ENCODE measurements at places on chromosomes 1 and 21.
A peak's percentile ranks its signal among the peaks of the same experiment; 100 is the strongest.

DNA sequence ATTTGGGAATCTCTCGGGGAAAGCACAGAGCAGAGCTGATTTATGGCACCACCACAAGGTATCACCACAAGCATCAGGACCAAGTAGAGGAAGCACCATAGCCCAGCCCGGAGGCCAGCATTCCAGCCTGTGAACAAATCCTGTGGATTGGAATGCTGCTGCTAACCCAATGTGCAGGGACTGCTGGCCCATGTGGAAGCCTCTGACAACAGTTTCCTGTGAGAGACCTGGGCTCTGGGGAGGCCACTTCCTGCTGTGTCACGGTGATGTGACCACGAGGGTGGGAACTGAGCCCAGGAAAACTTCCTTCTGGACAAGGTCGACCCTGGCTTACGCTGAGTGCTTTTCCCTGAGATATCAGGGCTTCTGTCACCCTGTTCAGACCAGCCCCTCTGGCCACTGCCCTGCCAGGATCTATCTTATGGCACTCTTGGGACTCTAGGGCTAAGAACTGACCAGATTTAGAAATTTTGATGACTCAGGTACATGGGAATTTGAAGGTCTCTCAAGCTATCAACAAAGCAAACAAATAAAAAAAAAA is 88.3 kb upstream of the NGF start:
- no peak for DNase-seq

- no peak for DNase-seq
Observed at GRCh38 chr1:67675800-67676199, 9.2 kb upstream of the GADD45A start.

- no peak for DNase-seq
Observed at GRCh38 chr1:95168761-95169351, 51.7 kb downstream of the TLCD4 start.

- no peak for DNase-seq
Observed at GRCh38 chr1:7868070-7868780, 15.4 kb upstream of the UTS2 start.

DNA sequence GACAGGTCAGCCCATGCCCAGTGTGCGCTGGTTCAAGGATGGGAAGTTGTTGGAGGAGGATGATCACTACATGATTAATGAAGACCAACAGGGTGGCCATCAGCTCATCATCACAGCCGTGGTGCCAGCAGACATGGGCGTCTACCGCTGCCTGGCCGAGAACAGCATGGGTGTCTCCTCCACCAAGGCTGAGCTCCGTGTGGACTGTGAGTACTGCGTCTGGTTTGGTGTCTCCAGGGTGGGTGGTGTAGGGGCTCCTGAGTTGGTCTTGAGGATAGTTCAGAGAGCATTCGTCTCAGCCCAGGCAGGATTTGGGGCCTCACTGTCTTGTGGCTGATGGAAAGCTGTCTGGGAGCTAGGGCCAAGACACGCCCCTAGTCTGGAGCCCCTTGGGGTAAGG is 83.2 kb downstream of the TRIM11 start:
- DNase-seq: no peak

DNA sequence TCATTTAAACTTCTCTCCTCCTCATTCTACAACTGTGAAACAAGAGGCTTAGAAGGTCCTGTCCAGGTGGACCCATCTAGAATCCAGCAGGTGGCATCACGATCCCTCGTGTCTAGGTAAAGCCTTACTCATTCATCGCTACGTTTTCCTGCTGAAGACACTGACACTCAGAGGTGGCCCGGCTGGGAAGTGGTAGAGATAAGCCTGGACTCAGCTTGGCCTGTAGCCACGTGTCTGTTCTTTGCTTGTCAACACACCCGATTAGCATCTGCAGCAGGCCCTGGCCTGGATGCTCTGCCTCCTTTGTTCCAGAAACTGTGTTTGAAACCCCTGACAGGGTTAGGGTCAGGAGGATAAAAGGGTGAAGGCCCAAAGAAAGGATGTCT is 43.4 kb downstream of the PARP1 start:
- no peak for DNase-seq

DNA sequence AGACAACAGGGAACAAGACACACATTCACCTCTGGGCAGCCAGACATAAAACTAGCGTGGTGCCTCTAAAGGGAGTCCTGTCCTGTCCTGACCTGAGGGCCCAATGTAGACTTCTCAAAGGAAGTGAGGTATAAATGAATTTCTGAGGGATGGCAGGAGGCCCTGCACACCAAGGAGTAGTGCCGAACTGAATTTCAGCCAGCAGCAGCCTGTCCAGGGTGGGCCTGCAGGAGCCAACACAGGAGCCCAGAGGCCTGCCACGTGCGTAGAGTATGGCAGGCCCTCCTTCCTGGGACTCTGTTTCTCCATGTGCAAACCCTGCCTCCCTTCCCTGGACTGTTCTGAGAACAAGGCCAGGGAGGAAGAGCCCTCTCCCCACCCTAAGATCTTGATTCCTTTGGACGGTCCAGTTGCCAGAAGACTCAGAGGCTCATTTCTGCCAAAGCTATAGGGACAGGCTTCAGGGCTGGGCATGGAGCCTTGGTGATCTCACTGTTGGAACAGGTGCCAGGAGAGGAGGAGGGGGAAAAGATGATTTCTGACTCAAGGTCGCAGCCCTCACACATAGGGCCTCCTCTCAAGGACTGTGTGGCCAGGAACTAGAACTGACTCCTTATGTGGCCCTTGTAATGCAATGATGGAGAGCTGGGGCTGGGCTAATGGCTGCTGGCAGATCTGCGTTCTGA is 1.8 kb upstream of the FABP3 start:
- DNase-seq: no peak

DNA sequence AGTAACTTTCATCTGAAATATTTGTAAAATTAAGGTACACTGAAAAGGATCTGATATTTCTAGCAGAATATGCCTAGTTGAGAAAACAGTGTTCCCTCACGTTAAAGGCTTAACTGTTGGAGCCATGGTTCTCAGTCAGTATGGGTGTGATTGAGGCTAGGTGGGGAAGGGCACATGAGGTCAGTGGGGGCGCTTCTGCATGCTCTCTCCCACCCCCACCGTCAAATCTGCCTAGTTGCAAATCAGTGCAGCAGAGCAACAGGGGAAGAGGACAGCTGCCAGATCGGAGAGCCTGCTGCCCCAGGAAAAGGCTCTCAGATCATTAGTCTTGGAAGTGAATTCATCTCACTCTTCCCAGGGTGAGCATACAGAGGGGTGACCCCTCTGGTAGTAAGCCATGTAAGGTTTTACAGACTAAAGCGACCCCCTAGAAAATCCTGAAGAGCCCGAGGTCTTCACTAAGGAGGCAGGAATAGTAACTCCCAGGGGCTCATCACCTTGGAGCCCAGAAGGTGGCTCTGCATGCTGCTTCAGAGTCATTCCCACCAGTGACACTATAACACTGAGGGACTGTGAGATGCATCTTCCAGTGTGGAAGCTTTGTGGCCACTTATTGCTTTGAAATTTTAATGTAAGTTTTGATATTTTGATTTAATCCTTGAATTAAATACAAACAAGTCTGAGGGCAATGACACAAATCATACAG is 83.1 kb upstream of the BARHL2 start:
- DNase-seq: no peak

DNA sequence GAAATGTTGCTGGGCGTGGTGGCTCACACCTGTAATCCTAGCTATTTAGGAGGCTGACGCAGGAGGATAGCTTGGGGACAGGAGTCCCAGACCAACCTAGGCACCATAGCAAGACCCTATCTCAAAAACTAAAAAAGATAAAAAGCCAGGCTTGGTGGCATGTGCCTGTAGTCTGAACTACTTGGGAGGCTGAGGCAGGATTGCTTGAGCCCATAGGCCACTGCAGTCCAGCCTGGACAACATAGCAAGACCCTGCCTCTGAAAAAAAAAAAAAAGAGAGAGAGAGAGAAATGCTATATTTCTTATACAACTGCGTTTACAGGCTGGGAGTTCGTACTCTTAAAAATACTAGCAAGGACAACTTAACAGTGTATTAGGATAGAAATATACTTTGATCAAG is 46.2 kb upstream of the SPOCD1 start:
- DNase-seq: no peak

- DNase-seq: no peak
Observed at GRCh38 chr1:109931189-109931731, 20.6 kb downstream of the CSF1 start.

DNA sequence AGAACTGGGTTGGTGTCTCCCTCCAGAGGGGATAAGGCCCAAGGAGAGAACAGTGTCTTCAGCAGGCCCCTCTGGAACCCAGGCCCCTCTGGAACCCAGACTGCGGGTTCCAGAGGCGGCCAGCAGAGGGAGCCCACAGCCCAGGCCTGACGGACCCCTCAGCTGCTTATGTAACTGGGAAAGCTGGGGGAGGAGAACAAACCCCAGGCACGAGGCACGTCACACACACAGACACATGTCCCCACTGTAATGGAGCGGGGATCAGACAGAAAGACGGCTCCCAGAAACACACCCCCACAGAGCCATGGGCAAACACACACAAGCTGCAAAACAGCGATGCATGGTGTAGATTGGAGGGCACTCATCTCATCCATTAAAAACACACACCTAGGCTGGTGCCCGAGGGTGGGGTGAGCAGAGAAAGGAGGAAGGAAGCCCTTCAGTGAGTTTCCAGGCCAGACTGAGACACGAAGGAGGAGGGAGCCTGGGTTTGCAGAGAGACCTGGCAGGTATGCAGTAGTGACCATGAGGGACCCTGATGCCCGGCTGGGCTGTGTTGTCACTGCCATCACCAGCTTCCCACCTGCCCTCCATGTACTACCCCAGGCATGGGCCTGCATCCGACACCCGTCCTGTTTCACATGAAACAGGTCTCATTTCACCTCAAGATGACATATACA is 2.8 kb upstream of the IGSF8 start:
- DNase-seq: peak; percentile 36

DNA sequence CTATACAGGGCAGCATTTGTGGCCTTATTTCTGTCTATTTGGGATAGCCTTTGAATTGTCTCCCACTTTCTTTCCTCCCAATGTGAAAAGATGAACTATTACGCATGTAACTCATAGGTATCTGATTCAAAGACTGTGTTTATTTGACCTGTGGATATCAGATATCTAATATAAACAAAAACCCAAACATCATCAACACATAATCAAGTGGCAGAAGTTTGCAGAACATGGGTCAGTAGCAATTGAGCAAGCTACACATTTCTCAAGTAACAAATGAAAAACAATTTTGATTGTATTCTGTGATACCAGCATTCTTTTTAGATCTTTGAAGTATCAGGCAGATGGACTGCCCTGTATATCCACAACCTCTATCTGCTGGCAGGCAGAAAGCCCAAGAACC is 490.5 kb upstream of the ADGRL2 start:
- no peak for DNase-seq

DNA sequence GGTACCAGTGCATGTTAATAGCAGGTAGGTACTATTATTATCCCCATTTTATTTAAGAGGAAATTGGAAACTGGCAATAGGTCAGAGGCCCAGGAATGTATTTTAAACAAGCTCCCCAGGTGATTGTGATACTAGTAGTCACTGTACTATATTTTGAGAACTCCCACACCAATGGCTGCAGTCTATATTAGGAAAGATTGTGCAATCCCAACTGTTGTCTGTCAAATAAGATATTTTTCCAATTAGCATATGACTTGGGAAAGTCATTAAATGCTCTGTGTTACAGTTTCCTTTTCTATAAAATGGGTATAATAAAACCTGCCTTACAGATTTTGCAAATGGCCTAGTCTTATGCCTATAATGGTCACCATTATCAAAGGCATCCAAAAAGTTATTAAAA is 94.2 kb upstream of the DMRTA2 start:
- DNase-seq: no peak

DNA sequence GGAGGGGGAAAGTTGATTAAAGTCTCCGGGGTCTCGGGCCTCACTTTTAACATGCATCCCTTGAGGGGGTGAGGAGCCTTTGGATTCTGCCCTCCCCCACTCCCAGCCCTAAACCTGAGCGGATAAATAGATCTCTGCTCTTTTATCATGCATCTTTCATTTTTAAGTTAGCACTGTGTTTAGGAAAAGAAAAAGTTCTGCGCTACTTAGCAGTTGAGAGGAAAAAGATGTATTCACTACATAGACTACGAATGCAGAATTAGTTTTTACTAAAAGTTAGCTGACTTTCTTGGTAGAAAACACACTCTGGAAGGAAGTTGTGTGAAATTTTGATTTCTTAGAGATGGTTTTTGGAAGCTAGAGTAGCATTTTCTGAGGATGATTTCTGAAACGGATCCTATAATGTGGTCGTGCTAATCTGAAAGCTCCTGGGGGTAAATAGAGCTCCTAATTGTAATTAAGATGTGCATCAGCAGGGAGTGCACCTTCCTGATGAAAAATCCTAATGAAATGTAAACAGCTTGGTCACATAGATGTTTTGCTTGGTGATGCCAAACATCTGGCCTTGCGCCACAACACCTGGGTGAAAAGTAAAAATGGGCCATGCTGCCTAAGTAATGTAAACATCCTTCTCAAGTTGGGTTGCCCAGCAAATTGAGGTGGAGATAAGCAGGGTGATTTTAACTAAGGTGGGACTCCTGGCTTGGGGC is 1.8 kb downstream of the ROR1 start:
- no peak for DNase-seq

DNA sequence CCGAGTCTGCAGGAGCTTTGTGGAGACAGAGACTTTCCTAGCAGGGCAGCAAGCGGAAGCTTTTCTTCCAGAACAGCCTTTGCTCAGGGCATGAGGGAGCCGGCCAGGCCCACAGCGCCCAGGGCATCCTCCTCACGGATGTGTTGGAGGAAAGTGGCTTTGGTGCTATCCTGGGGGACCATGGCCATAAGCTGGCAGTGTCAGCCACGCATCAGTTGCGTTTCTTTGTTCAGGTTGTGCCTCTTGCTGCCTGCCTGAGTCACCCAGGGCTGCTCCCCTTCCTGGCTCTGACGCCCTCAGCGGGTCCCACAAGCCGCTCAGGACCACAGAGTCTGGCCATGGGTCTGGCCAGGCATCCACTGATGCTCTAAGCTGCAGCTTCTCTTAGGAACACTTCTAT is 39.6 kb upstream of the PRSS38 start:
- DNase-seq: no peak

GRCh38 chr1:203286161-203286984 is 18.9 kb upstream of the BTG2 start:
- DNase-seq: no peak

GRCh38 chr1:97017895-97018294 is 296.3 kb downstream of the PTBP2 start:
- no peak for DNase-seq

DNA sequence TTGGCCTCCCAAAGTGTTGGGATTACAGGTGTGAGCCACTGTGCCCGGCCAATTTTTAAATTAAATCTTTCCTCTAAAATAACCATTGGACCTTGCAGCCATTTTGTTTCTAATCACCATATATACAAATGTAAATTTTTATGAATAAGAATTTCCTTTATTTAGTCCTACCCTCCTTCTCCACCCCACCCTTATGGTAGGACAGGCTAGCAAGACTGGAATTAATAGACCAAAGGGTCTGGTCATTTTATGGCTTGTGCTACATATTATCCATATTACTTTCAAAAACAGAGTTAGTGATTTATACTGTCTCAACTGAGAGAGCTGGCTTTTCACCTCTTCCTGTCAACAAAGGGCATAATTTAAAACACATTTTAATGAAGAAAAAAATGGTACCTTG is 26.5 kb downstream of the L1TD1 start:
- DNase-seq: no peak

Measured in stimulated activated CD4-positive, alpha-beta T cell treated with anti-CD3 and anti-CD28 coated beads, TNF-alpha, amount 100 ng/mL, for 1 hour (primary cell).